Right renal cortex interstitium (tissue), 3 donors: ENCODE measurements at places on chromosomes 5 and 9. TPM values are rescaled to one million over a fixed set of nuclear protein-coding genes. Genes with fewer than 3 reads are reported as not detected.

GRCh38 chr9:100911273-100911672 lies 117.3 kb upstream of the PLPPR1 start:
- DNase-seq = no peak

GRCh38 chr9:128298535-128299482 lies 22.7 kb downstream of the SWI5 start:
- DNase-seq = no peak

- DNase-seq = no peak
Measured at GRCh38 chr9:125133403-125134329, 9.7 kb downstream of the SCAI start.

GRCh38 chr5:81760521-81760920 lies 9.6 kb upstream of the SSBP2 start:
- DNase-seq = no peak

PRDM9 gene
- polyA plus RNA-seq = not detected

LAMC3 gene
- polyA plus RNA-seq = 18.1 TPM
